ENCODE measurements at places on chromosomes 1 and 21.

- no peak for DNase-seq
These were observed 20.7 kb upstream of the LGALS8 start for GRCh38 chr1:236502972-236503639.

- DNase-seq, result no peak
These were observed 45.7 kb downstream of the PAX7 start for GRCh38 chr1:18676332-18676781.

DNA sequence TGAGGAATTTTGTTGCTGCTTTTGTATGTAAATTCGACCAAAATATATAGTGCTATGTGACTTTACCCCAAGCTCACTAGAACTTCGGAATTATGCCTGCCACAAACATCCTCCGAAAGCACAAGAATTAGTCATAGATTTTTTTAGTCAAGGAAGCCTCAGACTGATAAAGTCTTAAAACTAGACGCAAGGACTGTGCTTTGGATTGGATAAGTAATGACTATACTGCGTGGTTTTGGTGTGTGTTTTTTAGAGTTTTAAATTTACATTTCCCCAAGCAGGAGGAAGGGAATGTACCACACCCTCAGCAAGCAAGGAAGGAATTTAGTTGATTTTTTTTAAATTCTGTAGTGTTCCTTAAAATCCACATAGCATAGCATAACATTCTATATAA lies 10.3 kb downstream of the WLS start:
- no peak for DNase-seq

DNA sequence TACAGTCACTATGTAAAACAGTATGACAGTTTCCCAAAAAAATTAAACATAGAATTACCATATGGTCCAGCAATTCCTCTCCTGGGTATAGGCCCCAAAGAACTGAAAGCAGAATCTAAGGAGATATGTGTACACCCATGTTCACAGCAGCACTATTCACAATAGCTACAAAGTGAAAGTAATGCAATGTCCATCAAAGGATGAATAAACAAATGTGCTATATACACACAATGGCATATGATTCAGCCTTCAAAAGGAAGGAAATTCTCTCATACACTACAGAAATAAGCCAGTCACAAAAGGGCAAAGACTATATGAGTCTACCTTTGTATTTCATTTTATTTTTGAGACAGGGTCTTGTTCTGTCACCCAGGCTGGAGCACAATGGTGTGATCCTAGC lies 120.4 kb downstream of the TOMM20 start:
- no peak for DNase-seq

GRCh38 chr1:208101661-208102431 lies 142.3 kb downstream of the PLXNA2 start:
- no peak for DNase-seq

DNA sequence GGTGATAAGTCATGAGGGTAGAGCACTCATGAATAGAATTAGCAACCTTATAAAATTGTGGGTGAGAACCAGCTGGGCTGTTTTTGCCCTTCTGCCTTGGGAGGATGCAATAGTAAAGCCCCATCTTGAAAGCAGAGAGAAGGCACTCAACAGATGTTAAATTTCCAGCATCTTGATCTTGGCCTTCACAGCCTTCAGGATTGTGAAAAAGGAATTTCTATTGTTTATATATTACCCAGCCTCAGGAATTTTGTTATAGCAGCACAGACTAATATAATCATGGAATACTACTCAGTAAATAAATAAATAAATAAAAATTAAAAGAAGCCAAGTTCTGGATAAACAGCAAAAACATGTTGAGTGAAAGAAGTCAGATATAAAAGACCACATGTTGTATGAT lies 175.2 kb downstream of the KCNT2 start:
- no peak for DNase-seq

GRCh38 chr1:70907563-70908310 lies 139.9 kb downstream of the PTGER3 start:
- DNase-seq, result no peak

- DNase-seq, result no peak
These were observed 167.3 kb downstream of the PDE4B start for GRCh38 chr1:65959896-65960567.

DNA sequence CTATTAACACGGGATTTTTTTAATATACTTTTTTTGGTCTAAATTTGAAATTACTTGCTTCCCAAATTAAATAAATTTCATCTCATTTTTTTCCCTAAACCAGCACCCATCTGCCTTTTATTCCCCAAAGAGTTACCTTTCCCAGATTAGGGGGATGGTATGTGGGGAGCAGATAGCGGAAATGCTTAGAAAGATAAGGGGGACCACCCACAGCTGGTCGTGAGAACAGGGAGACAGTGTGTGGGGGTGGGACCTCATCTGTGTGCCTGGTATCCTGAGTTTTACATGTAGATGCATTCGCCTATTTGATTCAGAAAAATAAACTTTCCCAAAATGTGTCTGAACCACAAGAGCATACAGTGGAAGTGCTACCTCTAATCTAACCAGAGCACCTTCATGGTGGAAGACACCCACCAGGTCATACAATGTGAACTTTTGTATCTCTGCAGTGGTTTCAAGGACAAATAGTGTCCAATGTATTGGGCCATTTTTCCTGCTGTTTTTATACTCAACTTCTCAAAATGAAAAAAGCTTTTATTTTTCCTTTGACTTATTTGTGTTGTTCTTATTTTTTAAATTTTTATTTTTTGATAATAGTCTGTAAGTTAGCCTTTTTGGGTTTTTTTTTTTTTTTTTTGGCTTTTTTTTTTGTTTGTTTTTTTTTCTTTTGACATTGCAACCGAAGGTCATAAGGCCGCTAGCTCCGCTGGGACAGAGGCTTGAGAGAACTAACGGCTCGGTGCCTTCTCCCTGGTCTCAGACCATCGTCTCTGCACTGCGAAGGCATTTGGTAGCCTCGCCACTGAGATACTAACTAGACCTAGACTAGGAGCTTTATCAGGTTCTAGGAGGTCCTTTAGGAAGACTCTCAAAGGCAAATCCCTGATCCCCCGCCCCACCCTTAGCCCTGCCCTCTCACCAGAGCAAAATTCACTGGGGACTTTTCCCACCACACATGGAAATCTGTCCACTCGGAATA lies 263.2 kb downstream of the TM2D1 start:
- no peak for DNase-seq

DNA sequence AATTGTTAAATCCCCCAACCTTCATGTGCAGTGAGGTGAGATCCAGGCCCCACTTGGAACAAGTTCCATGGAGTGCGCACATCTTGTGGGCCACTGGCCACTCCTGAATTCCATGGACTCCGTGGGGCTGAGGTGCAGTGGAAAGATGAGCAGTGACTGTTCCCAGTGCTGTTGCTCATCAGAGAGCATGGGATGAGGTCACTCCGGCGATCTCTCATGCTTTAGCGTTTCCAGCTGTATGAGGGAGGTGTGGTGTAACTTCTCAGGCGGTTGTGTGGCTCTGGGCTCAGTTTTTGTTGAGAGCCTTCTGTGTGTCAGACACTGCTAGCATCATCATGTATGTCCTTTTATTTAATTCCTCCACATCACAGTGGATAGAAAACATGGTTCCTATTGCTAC lies 96.2 kb downstream of the GALNT2 start:
- DNase-seq, result no peak

DNA sequence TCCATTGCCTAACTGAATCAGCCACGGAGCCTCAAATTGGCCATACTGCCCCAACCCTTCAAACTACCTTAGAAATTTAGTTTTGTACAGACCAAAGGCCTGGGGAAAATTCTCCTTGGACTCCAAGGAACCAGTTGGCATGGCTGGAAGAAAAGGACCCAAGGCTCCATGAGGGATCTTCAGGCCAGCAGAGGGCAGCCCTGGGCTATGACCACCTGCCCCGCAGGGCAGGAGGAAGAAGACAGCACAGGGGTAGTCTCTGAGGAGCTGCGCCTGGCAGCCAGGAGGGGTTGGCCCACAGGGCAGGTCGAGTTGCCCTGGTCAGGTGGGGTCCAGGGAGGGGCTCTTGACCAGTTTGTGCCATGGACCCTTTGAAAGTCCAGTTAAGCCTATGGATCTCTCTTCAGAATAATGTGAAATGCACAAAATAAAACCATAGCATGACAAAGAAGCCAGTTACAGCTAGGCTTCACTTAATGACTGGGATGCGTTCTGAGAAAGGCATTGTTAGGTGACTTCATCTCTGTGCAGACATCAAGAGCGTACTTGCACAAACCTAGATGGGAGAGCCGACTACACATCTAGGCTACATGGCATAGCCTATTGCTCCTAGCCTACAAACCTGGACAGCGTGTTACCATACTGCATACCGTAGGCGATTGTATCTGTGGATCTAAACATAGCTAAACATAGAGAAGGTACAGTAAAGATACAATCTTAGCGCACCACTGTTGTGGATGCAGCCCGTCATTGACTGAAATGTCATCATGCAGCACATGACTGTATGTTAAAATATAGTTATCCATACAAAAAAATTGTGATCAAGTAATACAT lies 26.1 kb downstream of the CACNA1S start:
- no peak for DNase-seq

- no peak for DNase-seq
These were observed 91.5 kb upstream of the F3 start for GRCh38 chr1:94633051-94633450.

GRCh38 chr1:197356723-197357533 lies 88.9 kb downstream of the CRB1 start:
- DNase-seq, result no peak

GRCh38 chr1:245411245-245412036 lies 256.7 kb downstream of the KIF26B start:
- no peak for DNase-seq

- DNase-seq, result no peak
These were observed 166.4 kb downstream of the PBX1 start for GRCh38 chr1:164725401-164725800.

DNA sequence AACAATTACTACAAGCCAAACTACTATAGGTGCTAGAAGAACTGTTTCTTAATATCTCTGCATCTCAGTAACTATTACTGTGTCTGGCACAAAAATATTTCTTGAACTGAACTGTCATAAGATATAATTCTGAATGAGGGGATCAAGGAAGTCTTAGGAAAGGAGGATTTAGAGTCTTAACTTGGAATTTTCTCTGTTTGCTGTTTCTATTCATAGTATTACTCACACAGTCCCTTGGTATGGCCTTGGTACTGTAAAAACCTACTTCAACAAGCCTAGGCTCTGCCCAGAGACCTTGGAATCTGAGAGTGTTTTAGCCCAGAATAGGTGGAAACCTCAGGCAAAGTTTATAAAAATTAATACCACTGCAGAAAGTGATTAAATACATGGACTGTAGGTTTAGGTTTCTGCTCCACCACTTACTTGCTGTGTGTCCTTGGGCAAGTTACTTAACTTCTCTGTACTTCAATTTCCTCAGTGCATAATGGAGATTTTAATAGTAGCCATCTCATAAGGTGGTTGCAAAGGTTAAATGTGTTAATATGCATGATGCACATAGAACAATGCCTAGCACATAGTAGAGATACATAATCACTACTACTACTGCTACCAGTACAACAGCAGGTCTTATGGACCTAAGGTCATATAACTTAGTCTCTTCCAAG lies 87.4 kb upstream of the NFIA start:
- no peak for DNase-seq

DNA sequence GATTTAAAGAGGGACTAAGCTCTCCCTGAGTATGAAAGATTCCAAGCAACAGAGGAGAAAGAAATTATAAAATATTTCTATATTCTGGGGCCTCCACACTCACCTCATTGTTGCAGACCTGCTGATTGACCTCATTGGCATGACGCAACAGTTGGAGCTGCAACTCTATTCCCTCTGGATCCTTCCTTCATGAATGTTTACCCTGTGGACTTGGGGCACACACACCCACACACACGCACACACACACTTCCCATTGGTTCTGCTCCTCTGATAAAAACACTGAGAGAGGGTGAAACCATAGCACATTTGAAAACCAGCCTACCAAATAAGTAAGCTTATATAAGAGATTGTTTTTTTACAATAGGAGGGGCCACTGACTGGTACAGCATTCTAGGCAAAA lies 159.1 kb downstream of the BRINP2 start:
- no peak for DNase-seq

GRCh38 chr1:22231995-22232690 lies 89.2 kb upstream of the WNT4 start:
- no peak for DNase-seq

GRCh38 chr1:51690285-51690961 lies 73.5 kb downstream of the OSBPL9 start:
- DNase-seq, result no peak

- no peak for DNase-seq
These were observed 7.0 kb downstream of the SMCP start for GRCh38 chr1:152884966-152885624.

DNA sequence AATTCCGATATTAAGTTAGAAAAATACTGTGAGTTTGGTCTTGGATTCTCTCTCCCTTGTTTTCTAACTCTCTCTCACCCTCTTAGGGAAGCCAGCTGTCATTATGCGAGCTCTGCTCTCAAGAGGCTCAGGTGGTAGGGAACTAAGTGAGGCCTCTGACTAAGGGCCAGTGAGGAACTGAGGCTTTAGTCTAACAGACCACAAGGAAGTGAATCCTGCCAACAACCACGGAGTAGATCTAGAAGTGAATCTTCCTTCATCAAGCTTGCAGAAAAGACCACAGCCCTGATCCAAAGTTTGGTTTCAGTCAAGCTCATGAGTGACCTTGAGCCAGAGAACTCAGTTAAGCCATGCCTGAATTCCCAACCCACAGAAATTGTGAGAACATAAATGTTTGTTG lies 180.1 kb upstream of the PRMT6 start:
- DNase-seq, result no peak

GRCh38 chr1:205578780-205579571 lies 52.8 kb downstream of the ELK4 start:
- DNase-seq, result no peak

GRCh38 chr1:152585586-152585985 lies 5.3 kb upstream of the LCE3D start:
- no peak for DNase-seq

GRCh38 chr1:108816049-108816893 lies 40.6 kb downstream of the AKNAD1 start:
- no peak for DNase-seq

GRCh38 chr1:168603501-168604110 lies 27.2 kb downstream of the XCL1 start:
- DNase-seq, result peak; percentile 57

- DNase-seq, result no peak
These were observed 164.7 kb downstream of the GALNT2 start for GRCh38 chr1:230231774-230232145.

- DNase-seq, result no peak
These were observed 10.1 kb upstream of the ADORA3 start for GRCh38 chr1:111513410-111514020.

DNA sequence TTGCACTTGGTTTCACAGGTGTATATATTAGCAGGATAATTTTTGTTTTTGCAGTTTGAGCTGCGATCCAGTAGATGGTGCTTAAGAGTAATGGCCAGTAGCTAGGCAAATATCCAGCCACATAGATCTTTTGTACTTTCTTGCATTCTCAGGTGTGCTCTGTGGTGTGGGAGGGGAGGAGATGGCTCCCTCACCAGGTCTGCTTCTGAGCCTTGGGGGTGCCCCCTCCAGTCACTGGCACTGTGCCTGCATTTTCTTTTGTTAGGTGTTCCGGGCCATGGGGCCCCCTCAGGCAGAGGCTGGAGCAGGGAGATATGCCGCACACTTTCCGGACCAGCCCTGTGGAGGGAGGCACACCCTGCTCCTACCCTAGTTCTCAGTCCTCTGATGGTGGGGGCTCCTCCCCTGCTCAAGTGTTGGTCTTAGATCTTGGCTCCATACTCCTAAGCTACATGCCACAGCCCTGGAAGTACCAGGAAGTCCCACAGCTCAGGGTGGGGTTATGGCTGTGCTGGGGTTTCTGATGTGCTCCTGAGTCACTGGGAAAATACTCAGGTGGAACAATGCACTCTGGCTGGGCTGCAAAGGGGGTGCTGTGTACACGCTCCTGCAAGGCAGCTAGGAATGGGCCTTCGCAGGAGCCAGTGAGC lies 197.6 kb upstream of the DMRTA2 start:
- DNase-seq, result no peak
